NB4 (cell line): ENCODE measurements at places on chromosomes 5 and 9.

DNA sequence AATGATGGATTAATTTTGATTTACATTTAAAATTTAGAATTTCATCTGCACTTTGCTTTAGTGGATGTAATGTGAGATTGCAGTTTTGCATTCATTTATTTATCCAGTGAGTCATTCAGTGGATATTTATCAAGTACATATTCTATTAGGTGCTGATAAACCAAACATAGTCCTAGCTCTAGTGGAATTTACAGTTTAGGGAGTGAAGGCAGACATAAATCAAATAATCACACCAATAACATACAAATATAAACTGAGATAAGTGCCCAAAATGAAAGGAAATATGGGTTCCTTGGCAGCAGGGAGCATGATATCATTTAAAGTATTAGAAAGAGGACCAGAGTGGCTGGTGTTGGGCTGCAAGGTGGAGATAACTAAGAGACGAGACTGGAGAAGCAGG lies 14.7 kb upstream of the NIPBL start:
- no peak for DNase-seq

DNA sequence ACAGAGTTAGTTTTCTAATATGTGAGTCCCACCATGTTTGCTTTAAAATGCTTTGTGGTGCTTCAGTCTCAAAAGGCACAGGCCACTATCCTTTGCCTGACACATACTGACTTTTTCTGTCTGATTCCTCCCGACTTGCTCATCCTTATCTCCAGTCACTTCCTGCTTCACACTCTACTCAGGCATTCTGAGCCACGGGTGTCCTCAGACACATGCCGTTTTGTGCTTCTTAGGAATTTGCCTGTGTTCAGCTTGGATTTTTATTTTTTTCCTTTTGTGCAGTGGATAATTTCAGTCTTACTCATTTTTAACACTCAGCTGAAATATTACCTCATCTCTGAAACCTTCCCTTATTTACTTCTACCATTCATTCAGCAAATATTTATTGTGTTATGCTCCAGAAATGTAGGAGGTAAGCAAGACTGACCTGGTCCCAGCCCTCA lies 54.1 kb downstream of the MAN2A1 start:
- no peak for DNase-seq

DNA sequence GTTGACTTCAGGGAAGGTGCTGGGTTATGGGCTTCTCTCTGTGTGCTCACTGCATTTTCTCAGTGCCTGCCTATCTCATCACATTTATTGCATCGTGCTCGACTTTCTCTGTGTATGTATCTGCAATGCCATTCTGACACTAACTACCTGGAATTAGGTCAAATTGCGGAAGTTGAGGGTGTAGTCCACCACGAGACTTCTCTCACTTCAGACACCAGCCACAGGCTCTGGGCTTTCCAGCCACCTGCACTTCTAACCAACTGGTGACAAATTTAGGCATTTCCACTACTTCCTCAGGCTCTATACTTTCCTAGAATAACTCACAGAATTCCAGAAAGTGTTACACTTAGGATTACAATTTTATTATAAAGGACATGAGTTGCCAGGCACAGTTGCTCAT lies 188.6 kb upstream of the ZNF608 start:
- no peak for DNase-seq

DNA sequence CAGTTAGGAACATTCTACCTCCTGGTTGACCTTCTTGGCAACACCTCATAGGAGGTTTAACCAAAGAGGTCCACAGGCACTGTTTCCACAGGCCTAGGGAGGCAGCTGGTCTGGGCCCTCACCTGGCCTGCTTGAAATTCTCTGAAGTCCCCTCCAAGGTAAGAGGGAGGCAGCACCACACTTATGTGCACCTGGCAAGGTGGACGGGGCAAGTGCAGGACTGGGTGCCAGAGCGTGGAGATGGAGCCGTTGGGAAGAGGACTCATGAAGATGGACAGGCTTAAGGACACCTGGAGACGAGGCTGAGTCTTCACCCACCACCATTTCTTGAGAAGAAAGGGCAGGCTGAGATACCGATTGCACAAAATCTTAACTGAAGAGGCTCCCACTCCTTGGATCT lies 6.6 kb upstream of the BARHL1 start:
- no peak for DNase-seq

GRCh38 chr5:102765350-102765749 lies 10.2 kb downstream of the PAM start:
- no peak for DNase-seq

GRCh38 chr5:179219661-179220620 lies 125.3 kb downstream of the ADAMTS2 start:
- peak; percentile 62 for DNase-seq

DNA sequence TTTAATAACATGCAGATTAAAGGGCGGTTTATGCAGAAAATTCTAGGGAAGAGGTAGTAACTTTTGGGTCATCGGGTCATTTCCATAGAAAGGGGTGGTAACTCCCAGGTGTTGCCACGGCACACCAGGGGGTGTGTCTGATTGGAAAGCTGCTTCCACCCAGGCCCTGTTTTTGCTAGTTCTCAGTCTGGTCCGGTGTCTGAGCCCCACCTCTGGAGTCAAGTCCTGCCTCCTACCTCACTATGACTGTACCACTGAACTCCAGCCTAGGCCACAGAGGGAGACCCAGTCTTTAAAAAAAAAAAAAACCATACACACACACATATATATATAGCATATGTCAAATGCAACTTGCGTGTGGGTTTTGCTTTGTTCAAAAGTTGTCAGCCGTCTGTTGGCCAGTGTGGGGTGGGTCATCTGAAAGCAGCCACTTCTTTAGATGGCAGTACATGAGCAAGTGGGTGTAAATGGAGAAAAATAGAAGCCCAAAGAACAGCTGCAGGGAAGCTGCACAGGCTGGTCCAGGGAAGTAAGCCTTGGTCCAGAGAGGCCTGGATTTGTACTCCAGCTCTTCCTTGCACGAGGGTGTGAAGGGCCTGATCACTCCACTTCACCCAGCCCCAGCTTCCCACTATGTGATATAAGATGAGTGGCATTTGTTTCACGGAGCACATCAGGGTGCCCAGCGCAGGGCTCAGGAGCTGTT lies 110.7 kb upstream of the SPRY4 start:
- DNase-seq = no peak

DNA sequence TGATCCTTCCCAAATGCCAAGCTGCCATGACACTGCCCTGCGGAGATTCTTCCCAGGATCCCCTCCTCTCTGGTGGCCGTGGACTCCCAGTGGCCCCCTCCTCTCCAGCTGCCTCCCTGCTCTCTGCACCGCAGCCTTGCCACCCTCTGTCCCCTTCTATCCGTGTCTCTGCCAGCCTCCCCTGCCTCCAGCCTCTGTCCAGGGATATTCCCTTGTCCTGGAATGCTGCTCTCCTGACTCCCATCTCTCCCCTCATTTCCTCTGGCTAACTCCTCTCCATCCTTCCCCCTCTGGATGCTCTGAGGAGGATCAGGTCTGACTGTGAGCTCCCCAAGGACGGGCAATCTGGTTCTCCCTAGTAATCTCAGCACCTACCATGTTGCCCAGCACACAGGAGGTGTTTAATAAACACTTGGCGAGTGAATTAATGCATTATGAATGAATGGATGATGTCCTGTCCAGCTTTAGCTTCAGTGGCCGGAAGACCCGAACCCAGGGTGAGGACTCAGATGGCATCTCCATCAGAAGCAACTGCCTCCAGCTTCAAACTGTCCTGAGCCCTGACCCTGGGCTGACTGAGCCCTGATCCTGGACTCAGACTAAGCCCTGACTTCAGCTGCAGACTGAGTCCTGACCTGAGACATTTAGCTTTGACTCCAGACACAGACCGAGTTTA lies 7.5 kb upstream of the CRB2 start:
- DNase-seq = no peak

DNA sequence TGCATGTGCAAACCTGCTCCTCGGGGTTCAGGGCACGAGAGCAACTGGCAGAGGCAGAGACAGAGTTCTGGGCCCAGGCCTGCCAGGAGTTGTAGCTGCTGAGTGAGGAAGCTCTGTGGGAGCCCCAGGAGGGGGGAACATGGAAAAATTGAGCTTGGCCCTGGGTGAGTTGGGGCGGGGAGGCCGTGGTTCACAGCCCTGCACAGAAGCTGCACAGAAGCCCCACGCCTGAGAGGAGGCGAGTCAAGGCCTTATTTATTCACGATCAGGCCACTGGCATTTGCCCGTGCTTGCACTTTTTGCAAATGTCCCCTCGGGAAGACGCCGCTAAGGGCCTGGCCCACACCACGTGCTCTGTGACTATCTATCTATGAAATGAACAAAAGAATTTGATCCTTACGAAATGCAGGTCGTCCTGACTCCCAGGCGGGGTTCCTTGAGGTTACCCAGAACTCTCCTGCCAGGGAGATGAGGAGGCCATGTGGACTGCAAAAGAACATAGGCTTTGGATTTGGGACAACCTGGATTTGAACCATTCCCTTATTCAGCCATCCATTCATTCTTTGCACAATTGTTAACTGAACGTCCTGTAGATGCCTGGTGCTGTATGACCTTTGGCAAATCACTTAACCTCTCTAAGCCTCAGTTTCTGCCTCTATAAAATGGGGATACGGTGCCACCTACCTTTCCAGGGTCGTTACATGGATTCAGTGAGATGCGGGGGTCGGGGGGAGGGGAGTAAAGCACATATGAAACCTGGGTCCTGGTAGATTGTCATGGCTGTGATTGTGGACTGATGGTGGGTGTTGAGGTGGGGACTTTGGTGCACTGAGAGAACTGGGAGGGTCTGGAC lies 17.9 kb downstream of the COL27A1 start:
- no peak for DNase-seq

- no peak for DNase-seq
These were observed 13.6 kb downstream of the PRPF4 start for GRCh38 chr9:113289091-113289490.

GRCh38 chr5:116613445-116613844 lies 38.8 kb upstream of the SEMA6A start:
- DNase-seq = no peak

GRCh38 chr5:158286827-158287226 lies 427.9 kb upstream of the CLINT1 start:
- no peak for DNase-seq

- peak; percentile 17 for DNase-seq
These were observed 2.5 kb downstream of the SH3TC2 start for GRCh38 chr5:149060325-149060724.

DNA sequence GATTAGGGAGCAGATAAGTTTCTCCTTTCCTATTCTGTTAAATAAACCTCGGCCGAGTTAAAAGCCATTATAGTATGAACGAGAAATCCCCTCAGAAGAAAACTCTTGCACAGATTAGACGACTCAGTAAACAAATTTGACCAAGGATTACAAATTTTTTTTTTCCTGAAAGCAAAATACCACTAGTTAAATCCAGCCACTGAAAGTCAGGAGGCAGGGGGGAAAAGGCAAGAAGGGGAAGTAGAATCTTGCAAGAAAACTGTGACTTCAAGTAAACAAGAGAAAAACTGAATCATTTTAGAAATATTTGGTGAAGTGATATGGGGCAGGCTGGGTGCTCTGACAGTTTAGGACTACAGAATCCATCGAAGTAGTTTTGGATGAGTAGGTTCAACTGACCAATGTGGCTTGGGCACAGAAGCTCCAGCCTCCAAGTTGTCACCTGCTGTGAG lies 251.0 kb downstream of the DENND1A start:
- DNase-seq = no peak

- DNase-seq = no peak
These were observed 217.6 kb downstream of the CAAP1 start for GRCh38 chr9:26675035-26675434.

GRCh38 chr5:76299592-76299991 lies 103.5 kb upstream of the IQGAP2 start:
- no peak for DNase-seq

GRCh38 chr9:100317706-100318105 lies 35.0 kb downstream of the TEX10 start:
- no peak for DNase-seq

DNA sequence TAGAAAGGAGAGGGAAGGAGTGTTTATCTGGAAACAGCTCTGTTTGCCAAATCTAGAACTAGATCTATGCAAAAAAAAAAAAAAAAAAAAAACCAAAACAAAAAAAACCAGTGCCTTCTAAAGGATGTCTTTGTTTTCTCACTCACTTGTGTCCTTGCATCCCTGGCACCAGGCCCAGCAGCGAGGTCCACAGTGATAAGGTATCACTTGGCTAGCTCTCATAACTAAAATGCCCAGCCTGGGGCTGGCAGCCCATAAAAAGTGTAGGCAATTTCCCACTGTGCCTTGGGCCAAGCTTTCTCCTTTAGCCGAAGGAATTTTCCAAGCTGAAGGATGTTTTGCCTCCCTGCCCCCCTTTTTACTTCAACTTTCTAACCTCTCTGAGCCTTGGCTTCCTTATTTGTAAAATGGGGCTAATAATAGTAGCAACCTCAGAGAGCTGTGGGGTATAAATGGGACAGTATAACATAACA lies 20.8 kb downstream of the RGS3 start:
- DNase-seq = no peak

GRCh38 chr5:120146787-120147186 lies 317.3 kb upstream of the PRR16 start:
- DNase-seq = no peak

DNA sequence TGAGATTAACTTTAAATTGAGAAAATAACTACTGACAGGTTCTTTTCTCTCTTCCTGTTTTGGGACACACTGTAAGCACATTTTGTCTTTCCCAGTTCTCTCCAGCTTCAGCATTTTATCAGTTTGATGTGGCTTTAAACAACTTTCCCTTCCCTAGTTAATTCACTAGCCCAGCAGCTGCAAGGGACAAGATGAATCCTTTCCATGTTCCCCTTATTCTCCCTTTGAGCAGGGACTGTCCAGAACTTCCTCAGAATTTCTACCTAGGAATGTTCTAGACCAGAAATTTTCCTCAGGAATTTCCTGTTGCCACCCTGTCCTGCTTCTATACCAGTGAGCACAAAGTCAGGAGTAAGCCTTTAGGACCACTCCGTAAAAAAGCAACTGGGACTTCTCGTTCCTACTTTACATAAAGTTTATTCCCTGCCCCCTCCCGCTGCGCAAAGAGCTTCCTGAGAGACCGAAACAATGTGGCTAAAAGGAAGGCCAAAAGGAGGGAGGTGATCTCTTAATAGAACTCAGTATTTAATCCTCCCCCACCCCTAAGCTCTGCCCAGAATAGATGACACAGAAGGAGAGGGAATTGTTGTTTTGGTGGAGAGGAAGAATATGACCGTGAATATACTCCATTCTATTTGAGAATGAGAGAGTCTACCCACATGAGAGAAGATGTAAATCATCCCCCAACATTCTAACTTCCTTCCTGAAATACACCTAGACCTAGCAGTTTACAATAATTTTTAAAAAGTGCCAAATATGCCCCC lies 61.9 kb downstream of the GLIS3 start:
- DNase-seq = no peak
